GM10248 (cell line): ENCODE measurements at places on chromosomes 16 and 17.

DNA sequence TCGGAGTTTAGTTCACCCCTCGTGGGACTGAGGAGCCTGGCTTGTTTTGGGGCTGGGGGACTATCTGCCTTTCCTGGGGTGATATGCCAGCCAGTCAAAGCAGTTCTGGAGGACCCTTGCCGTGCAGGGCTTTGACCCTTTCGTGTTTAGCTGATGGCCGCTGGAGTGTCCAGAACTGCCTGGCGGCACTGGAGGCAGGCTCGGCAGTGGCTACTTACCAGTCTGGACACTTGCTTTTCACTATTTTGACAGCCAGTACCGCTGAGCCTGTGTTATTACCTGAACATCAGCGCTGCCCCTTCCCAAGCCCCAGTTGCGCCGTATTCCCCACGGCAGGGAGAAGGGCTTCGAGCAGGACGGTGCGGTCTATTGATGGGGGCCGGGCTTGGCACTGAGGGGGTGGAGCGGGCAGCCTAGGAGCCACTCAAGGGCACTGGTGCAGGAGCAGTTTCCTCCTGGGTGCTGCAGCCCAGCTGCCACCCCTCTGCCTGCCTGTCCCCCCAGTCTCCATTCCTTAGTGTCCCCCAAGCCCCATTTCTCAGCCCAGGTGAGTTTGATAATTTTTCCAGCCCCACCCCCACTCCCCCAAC is 18.6 kb downstream of the CCDC92B start:
- DNase-seq, result no peak

DNA sequence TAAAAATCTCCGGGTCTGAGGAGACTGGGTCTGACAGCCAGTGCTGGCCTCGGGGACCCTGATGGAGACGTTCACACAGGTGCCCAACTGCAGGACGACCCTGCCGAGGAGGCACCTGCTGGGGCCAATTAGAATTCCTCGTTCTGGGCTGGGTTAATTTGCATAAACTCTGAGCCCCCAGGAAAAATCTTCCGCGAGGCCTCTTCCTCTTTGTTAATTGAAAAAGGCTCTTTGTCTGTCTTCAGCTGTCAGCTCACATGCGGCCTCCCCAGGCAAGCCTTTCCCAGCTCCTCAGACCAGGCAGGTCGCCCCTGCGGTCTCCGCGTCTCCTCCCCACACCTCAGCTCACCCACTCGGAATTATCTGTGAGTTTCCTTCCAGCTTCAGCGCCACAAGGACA is 400.2 kb downstream of the SEC14L1 start:
- no peak for DNase-seq

- peak; percentile 63 for DNase-seq
Measured at GRCh38 chr17:42287305-42287976, 857 bp upstream of the STAT5A start.

GRCh38 chr16:24535827-24536226 is 3.5 kb upstream of the RBBP6 start:
- no peak for DNase-seq

DNA sequence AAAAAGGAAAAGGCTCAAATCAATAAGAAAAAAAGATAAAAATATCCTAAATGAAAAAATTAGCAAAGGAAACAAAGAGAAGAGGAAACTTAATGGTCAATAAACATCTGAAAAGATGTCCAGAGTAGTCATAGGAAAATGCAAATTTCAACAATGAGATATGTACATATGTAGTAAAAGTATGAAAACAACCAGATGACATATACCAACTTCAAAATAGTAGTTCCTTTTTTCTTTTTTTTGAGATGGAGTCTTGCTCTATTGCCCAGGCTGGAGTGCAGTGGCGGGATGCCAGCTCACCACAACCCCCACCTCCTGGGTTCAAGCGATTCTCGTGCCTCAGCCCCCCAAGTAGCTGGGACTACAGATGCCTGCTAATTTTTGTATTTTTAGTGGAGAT is 21.7 kb upstream of the NFAT5 start:
- DNase-seq, result no peak

GRCh38 chr16:88455610-88456355 is 2.7 kb downstream of the ZFPM1 start:
- DNase-seq, result peak; percentile 88

DNA sequence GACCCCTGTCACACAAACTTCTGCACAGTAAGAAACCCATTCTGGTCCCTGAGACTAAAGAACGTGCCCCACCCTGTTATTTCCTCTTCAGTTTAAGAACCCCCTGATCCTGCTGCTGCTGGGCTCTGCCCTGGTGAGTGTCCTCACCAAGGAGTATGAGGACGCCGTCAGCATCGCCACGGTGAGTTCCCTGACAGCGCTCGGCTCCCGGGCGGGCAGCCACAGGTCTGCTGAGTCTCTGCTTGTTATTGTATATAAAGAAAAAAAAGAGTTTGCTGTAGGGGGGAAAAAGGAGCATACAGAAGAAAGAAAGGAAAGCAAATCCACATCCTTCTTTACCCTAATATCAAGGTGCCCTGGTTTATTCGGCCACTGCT is 40.0 kb downstream of the ATP2C2 start:
- no peak for DNase-seq

- DNase-seq, result no peak
Measured at GRCh38 chr16:27982184-27982583, 81.3 kb downstream of the GSG1L start.

DNA sequence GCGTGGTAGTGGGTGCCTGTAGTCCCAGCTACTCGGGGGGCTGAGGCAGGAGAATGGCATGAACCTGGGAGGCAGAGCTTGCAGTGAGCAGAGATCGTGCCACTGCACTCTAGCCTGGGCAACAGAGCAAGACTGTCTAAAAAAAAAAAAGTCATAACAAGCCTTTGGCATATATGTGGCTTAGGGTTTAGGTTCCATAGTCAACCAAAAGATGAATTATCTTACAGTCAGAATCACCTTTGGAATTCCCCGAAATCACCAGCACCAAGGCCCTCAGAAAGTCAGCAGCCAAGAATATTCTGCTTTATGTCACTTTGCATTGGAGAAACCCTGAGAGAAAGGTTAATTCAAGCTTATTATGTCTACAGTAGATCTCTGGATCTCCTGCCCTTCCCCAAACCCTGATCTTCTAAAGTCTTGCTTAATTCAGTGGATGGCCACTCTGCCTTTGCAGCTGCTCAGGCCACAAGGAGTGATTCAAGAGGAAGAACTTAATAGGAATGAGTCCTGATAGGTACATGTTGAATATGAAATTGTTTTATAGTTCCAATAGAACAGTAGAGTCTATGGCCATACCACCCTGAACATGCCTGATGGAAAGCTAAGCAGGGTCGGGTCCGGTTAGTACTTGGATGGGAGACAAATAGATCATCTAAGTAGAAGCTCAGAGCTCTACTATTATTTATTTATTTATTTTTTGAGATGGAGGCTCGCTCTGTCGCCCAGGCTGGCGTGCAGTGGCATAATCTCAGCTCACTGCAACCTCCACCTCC is 196.0 kb upstream of the CACNG5 start:
- no peak for DNase-seq

DNA sequence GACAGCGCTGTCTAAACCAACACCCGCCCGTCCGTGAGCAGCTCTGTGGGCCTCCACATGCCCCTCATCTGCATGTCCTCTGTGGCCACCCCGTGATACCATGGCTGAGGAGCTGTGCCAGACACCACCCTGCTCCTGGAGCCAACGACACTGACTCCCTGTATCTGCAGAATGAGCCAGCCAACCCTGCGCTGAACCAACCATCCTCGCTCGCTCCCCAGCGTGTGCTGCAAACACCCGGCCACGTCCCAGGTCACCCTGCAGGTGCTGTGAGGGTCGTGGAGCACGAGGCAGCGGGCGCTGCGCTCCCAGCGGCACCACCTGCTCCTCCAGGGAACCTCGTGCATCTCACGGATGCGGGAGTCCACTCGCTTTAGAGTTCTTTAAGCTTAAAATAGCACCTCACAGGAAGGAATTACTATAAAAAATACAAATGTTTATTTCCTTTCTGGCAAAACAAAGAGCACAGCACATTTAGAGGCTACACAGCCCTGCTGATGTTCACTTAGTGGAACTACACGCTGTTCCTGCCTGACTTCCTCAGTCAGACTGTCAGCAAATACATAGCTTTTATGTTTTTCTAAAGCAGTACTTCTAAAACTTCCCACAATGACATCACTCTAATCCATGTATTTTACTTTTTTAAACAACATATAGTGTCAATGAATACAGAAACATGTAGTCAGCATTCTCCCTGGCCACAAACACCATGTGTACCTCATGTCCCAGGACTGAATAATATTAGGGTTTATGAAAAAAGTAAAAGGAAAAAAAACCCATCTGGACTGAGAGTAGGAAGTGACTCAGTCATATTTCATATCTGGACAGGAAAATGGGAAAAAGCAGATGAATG is 43.5 kb downstream of the MAP1LC3B start:
- no peak for DNase-seq

DNA sequence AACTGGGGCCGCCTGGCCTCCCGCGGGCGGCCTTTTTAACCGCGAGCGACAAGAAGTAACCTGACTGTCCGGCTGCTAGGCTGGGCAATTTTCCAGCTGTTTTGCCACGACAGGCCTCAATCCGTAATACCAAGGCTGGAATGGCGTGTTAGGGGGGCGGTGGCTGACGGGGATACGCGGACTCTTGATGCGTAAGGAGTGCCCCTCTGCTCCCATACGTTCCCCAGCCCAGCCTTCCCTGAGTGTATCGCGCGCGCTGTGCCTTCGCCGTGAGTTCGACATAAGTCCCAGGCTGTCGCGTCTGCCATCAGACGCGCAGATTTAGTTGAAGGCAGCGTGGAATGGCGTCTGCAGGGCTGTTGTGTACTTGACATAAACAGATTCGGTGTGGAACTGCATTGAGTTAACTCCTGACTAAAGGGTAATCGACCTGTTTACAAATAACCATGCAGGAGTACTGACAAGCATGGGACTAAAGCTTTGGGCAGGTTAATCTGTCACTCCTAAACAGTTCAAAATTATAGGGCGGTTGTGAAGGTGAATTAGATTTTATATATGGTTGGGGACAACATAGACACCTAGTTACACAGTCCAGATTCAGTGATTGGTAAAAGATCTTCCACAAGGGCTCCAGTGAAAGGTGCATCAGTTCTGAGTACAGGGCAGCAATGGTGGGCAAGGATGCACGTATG is 16.6 kb upstream of the ERN1 start:
- no peak for DNase-seq

GRCh38 chr16:57981636-57982035 is 10.7 kb upstream of the CNGB1 start:
- no peak for DNase-seq

GRCh38 chr16:31875112-31875803 is 1.7 kb downstream of the ZNF267 start:
- no peak for DNase-seq

- DNase-seq, result no peak
Measured at GRCh38 chr16:12673466-12673865, 130.2 kb downstream of the CPPED1 start.

DNA sequence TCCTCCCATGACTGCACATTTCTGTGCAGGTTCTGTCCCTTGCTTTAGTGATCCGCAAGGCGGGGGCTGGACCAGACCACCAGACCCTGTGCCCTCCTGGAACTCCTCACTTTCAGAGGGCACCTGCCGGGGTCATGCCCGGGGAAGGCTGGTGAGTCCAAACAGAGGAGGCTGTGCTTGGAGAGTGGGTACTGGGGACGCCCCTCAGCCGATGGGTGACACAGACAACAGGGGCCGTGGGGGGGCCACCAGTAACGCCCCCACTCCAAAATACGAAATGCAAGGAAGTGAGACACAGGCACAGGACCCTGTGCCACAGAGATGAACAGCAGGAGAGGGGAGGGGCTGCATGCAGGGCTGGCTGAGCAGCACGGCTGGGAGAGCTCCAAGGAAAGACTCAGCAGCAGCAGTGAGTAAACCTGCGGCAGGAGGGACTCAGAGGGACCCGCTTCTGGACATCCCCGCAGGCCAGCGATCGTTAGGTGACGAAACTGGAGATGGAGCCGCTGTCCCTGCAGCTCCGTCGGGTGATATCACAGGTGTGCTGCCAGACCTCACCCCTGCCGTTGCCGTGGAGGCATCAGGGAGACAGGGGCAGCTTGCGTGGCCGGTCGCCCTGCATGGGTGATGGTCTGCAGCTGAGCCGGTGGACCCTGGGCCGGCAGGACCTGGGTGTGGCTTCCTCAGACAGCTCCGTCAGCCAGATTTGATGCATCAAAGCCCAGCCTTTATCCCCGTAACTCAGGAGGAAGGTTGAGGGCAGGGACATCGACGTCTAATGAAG is 71.2 kb upstream of the GNG13 start:
- no peak for DNase-seq

- no peak for DNase-seq
Measured at GRCh38 chr17:73137376-73137775, 27.4 kb upstream of the SSTR2 start.

DNA sequence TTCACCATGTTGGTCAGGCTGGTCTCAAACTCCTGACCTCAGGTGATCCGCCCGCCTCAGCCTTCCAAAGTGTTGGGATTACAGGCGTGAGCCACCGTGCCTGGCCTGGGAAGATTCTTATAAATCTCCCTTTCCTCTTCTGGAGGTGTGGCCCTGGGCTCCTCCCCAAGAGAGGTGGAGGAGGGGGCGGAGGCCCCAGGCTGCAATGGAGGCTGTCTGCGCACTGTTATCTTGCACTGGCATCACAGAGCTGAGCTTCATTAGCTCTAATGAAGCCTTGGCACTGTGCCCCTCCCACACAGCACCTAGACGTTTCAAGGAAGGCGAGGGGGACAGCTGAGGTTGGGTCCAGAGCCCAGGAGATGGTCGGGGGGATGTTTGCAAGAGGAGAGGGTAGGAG is 7.5 kb downstream of the ARHGAP23 start:
- DNase-seq, result no peak

GRCh38 chr17:46895171-46895570 is 27.8 kb upstream of the GOSR2 start:
- DNase-seq, result no peak

- no peak for DNase-seq
Measured at GRCh38 chr16:30567160-30567990, 4.1 kb downstream of the ZNF688 start.

GRCh38 chr16:3022684-3023414 is 893 bp downstream of the HCFC1R1 start:
- peak; percentile 49 for DNase-seq

GRCh38 chr16:50386774-50387173 is 18.0 kb upstream of the BRD7 start:
- no peak for DNase-seq

DNA sequence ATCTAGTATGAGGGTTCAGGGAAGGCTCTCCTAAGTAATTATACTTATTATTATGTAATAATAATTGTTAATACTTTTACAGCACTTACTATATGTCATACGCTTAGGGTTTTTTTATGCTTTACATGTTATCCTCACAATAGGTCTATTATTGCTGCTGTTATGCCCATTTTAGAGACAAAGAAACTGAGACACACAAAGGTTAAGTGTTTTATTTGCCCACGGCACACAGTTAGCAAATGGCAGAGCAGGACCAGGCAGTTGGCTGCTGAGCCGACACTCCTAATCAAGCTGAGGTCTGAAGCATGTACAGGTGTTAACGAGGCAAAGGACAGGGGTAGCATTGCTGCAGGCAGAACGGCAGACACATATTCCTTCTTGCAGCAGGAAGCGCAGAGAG is 443.5 kb downstream of the GRIN2A start:
- no peak for DNase-seq

GRCh38 chr16:15482068-15482747 is 47.8 kb downstream of the BMERB1 start:
- DNase-seq, result no peak
